ENCODE measurements at places on chromosomes 5 and 9.

DNA sequence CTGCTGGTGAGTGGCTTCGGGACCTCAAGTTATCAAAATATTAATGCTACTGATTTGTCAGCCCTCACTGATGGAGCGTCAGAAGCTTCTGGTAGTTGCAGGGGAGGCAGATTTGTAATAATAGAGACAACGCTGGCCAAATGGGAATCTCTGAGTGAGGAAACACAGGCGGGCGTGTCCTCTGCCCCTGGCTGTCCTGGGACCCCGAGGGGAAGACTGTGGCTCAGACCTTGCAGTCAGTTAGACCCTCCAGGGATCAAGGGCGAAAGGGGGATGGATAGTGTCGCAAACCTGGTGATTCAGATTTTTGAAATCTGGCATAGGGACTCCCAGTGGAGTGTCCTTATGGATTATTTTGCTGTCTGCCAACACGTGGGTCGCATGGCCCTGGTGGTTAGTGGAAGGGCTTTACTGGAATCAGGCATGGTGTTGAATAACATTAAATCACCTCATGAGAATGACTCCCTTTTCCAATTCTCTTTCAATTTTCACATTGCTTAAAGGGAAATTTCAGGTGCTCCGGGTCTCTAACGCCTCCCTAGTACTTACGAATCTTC lies 35.1 kb upstream of the NTNG2 start:
- no peak for DNase-seq

GRCh38 chr5:100856462-100856861 lies 46.6 kb downstream of the ST8SIA4 start:
- DNase-seq, result no peak

DNA sequence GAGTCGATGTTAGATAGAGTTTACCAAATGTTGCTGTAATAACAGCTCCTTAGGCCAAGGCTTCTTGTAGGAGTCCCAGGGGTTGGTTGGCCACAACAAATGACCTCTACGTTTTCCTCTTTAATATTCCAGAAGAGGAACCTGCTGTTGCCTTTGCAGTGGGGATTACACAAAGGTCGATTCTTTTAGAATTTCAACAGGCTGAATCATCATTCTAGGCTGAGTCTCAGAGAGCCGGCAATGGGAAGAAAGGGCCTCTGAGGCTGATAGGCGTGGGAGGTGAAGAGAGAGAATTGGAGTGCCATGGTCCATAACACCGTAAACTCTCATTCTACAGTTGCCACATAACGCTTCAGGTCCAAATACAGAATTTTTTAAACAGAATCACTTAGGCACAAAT lies 405.9 kb upstream of the DAP start:
- no peak for DNase-seq

GRCh38 chr5:125198270-125198974 lies 452.0 kb upstream of the ZNF608 start:
- DNase-seq, result no peak

- no peak for DNase-seq
These were observed 5.6 kb downstream of the ADGRD2 start for GRCh38 chr9:124455820-124456219.

- DNase-seq, result no peak
These were observed 99.2 kb upstream of the IQGAP2 start for GRCh38 chr5:76303921-76304320.

DNA sequence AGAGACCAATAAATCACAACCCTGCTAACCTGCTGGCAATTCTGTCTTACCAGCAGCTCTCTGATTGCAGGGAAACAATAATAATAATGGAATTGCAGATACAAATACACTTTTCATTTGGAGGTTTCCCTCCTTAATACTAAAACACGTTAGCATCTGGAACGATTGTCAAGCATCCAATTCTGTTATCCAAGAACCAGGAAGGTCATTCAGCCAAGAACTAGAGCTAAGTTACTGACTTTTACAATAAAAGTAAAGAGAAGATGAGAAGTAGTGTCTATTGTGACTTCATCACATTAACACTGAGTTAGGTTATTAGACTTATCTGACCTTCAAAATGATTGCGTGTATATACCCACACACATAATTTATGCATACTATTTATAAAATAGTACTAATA lies 335.6 kb downstream of the BRINP1 start:
- DNase-seq, result no peak

Data from stimulated activated CD4-positive, alpha-beta T cell treated with anti-CD3 and anti-CD28 coated beads, Interleukin-1b, Interleukin-23, amount 100 ng/mL, for 24 hours (primary cell).